ENCODE measurements at places on chromosomes 16 and 17. TPM values are rescaled to one million over a fixed set of nuclear protein-coding genes. Genes with fewer than 3 reads are reported as not detected.

DNA sequence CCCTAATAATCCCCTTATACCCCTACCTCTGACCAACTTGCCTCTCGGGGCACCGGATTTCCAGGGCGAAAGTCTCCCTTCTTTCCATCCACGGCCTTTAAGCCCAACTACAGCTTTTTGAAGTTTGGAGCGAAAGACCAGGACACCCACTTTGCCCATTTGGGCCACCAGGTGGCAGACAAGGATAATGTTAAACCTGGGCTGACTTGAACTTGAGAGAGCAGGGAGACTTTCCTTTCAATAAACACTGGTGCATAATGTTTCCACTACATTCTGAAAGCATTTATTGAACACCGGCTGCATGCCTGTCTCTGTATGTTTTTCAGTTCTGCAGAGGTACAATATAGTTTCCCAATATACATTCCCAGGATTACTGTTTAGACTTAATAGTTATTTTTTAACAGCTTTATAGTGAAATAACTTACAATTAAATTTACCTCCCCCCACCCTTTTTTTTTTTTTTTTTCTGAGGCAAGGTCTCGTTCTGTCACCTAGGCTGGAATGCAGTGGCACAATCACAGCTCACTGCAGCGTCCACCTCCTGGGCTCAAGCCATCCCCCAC, 6.9 kb upstream of the CES3 start:
- no peak for DNase-seq

DNA sequence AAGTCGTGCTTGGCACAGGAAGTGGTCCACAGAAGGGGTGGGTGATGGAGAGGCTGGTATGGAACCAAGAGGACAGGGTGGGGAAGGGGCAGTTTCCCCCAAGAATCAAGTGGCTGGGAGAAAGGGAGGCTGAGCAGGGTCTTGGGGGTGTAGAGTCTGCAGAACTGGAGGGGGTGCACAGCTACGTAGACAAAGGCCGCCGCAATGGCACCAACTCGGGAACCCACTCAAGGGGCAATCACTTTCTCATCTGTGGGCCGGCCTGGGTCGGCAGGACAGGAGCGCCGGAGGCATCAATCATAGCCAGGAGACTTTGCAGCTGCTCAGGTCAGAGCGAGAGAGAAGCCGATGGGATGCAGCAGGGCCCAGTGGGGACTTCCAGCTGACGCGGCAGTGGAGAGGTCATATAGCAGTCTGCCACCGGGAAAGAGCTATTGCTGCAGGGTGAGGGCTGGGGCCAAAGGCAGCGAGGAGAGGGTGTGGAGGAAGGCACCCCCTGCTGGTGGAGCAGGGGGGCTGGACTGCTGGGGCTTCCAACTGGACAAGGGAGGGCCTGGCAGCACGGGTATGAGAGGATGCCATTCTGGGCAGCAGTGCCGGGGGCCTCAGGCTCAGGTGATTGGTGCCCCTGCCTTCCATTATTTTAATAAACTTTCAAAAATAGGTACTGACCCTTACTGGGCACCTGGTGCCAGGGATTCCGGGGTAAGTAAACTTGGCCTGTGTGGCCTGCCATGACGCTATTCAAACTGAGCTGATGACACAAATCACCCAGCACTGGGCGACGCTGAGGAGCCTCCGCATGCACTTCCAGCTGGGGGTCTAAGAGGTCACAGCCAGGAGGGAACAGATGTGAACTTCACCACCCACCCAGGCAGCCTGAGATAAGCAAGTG, 52.5 kb upstream of the MTSS2 start:
- DNase-seq = no peak

The EIF1 gene
- polyA plus RNA-seq = 708 TPM

- no peak for DNase-seq
Measured at GRCh38 chr16:84680165-84680842, 19.5 kb upstream of the USP10 start.

DNA sequence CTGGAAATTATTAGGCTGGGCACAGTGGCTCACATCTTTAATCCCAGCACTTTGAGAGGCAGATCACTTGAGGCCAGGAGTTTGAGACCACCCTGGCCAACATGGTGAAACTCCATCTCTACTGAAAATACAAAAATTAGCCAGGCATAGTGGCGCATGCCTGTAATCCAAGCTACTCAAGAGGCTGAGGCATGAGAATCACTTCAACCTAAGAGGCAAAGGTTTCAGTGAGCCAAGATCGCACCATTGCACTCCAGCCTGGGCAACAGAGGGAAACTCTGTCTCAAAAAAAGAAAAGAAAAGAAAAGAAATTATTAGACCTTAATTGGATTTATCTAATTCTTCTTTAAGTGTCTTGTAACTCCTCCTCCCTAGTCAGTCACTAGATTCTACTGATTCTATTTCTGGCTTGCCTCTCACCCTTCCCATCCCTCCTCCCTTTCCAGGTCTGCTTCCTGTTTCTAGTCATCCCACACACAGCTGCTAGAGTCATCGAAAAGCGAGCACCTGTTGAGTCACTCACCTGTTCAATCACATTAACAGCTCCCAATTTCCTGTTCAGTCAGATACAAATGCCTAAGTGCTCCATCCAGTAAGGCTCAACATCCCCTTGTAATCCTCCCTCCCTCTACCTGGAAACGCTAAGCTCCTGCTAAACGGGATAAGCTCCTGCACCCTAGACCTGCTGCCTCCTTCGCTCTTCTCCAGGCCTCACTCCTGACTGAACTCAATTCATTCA, 34.6 kb downstream of the ERN1 start:
- no peak for DNase-seq

The CTRB2 gene
- not detected for polyA plus RNA-seq

DNA sequence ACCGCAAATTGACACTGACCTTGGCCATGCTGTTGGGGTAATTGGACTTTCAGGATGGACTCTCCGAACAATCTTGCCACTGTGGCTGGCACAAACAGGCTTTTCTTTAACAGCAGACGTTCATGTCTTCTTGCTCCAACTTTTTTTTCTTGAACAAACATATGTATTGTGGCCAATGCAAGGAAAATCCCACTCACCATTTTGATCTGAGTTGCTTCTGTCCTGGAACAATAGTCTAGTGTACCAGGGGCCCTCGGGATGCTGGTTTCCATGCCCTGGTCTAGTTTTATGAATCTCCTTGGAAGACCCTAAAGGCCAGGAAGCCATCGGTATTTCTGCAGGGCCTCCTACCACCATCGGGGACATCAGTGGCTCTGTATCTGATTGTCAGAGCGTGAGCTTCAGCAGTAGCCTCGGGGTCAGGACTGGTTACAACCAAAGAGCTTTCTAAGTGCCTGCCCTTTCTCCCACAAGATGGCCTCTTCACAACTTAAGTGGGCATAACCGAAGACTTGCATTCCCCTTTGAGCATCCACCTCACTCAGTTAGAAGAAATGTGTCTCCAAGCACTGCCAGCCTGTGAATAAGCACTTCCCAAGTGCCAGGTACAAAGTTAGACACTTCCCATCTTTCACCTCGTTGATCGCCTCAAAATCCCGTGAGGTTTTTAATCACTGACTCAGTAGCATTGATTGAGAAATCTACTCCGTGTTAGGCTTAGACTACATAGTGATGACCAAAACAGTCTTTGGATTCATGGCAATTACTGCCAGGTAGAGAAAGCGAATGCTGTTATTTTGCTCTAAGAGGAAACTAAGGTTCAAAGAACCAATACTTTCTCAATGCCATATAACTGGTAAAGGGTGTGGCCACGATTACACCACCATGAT, 87.0 kb upstream of the TBX2 start:
- no peak for DNase-seq

DNA sequence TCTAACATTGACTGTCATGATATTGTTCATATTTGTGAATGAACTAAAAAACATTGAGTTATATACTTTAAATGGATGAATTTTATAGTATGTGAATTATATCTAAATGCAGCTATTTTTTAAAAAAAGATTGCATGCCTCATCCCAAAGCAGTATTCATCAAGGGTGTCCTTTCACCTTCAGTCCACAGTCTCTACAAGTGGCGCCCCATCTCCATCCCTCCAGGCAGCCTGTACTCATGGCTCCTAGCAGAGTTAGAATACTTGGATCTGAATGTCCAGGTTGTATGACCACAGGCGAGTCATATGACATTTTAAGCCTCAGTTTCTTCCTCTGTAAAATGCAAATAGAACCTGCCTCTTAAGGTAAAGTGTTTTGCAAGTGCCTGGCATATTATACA, 69.8 kb downstream of the TMEM100 start:
- no peak for DNase-seq

DNA sequence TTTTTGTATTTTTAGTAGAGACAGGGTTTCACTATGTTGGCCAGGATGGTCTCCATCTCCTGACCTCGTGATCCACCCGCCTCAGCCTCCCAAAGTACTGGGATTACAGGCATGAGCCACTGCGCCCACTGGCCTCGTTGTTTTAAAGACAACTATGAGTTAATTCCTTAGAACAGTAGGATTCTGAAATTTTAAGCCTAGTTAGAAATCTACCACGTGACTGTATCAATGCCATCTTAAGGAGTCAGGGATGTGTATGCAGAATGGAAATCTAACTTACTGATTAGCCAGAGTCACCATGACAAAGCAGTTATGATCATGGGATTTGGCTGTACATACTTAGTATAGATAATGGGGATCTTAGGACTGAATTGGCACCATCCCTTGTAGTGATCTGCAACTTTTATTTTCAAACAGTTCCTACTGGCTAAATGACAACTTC, 2.8 kb downstream of the CEP20 start:
- DNase-seq = no peak

The QPRT gene
- 172 TPM for polyA plus RNA-seq

DNA sequence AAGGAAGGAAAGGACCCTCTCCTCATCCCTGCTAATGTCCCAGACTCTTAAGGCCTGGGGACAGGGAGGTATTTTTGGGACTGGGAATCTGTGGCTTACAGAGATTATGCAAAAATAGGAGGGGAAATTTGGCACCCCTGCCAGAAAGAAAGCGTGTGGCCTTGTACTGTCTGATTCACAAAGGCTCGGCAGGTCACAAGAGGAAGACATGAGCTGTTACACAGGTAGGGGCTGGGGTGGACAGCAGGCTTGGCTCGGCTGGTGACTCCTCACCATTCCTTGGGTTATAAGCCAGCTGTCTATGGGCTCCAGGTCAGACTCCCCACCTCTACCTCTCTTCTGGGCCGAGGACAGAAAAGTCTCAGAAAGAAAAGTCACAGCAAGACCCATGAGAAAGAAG, 20.7 kb upstream of the SREBF1 start:
- DNase-seq = no peak

GRCh38 chr17:48549281-48549630, 4.3 kb upstream of the HOXB2 start:
- DNase-seq = no peak

The RPL19 gene
- polyA plus RNA-seq = 2,237 TPM

The HID1 gene
- 15.2 TPM for polyA plus RNA-seq

DNA sequence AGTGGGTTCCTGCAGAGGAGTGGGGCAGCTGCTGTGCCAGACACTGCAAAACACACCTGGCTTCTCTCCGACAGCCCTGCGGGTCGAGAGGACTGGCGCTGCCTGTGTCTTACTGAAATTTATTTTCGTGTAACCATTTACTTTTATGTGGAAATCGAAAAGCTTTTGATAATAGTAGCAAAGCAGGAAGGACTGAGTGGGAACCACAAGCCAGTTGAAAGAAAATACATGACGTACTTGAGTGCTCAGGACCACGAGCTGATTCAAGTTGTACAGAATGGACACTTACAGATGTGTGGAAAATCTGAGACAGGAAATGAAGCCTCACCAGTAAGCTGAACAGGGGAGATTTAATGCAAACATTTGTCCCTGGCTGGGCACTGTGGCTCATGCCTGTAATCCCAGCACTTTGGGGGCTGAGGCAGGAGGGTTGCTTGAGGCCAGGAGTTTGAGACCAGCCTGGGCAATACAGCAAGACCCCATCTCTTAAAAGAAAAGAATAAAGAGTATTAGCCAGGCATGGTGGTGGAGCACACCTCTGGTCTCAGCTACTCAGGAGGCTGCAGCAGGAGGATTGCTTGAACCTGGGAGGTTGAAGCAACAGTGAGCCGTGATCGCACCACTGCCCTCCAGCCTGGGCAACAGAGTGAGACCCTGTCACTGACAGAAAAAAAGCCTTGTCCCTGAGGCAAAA, 11.3 kb upstream of the RPL13 start:
- DNase-seq = no peak

The WDR81 gene
- 18.6 TPM for polyA plus RNA-seq

DNA sequence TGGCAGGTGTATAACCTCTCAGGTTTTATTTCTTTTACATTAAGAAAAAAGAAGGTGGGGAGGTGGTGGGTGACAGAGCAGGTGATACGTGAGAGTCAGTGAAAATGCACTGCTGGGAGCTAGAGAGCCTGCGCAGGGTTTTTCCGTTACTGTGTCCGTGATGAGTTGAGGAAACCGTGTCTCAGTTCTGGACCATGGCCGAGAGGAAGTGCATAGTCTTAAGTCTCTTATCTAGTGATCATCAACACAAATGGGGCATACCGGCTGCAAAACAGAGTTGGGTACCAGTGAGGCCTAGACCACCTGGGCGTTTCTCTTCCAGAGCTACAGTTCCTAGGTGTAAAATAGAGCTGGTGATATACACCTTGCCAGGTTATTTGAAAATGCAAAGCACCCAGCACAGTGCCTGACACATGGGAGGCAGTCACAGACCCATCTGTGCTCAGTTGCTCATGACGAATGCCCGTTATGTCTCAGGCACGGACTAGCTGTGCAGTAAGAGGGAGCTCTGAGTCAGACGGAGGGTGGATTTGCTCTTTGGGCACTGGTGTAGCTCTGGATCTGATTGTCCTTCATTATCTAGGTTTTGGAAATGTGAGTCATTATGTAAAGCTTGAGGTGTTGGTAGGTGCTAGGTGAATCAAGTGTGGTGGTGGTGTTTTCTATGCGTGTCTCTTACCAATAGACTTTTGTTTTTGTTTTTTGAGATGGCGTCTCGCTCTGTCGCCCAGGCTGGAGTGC, 60.9 kb downstream of the RPTOR start:
- no peak for DNase-seq

The RNF135 gene
- polyA plus RNA-seq = 18.9 TPM

DNA sequence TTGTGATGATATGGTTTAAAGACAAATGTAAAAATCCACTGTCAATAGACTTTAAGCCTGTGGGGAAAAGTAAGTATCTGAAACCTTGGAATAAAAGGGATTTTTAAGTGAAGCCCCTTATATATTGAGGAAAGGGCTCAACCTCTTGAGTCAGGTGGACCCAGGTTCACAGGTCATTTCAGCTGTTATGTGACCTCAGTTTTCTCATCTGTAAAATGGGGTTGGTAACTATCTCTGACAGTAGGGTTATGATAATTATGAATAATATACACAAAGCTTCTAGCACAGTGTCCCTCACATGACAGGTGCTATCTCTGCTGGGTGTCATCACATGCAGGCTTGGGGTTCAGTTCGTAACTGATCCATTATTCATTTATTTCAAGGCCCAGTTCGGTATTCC, 57.0 kb downstream of the USP10 start:
- DNase-seq = no peak

The TPSG1 gene
- 1.1 TPM for polyA plus RNA-seq
